AG08396 (cell line): ENCODE measurements at places on chromosomes 7 and 10.

DNA sequence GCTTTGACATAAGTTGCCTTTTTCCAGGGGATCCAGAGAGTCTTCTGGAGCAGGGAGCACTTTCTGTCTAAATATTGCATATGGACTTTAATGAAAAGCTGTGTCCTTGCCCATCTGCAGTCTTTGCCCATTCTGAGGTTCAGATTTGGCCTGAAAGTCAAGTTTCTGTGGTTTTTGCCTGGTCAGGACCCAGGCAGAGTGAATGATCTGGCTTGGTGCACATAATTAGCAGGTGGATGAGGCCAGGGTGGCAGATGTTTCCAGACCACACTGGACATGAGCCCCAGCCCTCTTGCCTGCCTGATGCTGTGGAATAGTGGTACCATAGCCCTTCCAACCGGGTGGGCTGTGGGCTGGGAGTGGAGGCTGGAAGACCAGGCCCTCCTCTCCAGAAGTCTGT lies 11.0 kb downstream of the HECW1 start:
- DNase-seq = no peak

DNA sequence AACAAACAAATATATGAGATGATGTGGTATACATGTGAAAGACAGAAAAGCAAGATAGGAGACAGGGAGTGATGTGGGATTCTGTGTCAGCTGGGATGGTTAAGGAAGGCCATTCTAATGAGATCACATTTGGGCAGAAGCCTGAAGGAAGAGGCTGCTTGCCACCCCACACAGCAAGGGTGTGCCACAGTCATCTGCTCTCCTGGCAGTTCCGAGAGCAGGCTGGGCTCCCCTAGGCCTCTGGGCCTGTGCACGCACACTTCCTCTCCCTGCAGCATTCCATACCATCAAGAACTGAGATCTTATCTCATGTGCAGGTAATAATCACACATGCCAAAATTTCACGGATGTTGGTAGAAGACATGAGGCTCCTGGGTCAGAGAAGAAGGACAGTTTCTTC lies 43.1 kb downstream of the SYPL1 start:
- peak; percentile 41 for DNase-seq

DNA sequence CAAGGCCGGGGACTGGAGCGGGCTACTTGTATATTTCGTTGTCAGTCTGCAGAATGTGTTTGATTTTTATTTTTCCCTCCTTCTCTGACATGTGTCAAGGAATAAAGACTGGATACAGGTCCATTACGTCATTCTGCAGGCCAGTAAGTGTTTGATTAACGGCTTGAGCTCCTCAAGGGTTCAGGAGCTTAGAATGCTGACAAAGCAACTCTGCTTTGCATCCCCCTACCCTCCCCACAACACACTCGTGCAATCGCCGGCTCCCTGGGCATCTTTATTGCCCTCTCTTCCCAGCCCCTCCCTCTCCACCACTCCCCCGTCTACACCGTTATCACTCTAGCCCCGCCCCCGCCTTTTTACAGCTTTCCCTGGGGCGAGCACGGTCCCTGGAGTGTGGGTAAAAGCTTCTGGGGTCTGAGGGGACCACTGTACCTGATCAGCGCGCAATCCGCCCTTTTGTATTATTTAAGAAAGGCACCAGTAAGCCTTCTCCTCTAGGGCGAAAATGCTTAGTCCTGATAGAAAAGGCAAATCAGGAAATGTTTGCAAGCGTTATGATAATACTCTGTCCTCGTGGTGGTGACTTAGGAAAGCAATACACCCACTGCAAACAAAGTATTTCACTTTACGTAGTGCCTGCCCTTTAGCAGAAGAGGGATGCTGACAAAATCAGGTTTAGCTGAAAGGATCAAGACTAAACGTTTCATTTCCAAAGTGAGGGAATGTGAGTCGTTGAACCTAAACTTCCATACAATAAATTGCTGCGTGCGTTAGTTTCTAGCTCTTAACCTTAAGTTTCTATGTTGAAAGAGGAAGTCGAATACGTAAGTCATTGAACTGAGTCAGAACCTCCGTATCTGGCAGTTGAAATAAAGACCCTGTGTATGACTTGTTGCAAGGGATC lies 1.4 kb upstream of the CREB5 start:
- DNase-seq = no peak

GRCh38 chr10:49166484-49167400 lies 21.4 kb downstream of the TMEM273 start:
- no peak for DNase-seq

DNA sequence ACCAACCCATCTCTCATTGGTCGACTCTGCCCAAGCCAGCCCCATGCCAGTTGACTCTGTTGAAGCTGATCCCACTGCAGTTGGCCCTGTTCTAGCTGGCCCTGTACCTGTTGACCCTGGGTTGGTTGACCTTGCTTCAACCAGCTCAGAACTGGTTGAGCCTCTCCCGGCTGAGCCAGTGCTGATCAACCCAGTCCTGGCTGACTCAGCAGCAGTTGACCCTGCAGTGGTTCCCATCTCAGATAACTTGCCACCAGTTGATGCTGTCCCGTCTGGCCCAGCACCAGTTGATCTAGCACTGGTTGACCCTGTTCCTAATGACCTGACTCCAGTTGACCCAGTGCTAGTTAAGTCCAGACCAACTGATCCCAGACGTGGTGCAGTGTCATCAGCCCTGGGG lies 7.4 kb downstream of the PPRC1 start:
- DNase-seq = no peak

GRCh38 chr10:66714741-66715140 lies 211.1 kb upstream of the LRRTM3 start:
- no peak for DNase-seq

GRCh38 chr10:131088619-131089018 lies 222.9 kb downstream of the TCERG1L start:
- DNase-seq = no peak

DNA sequence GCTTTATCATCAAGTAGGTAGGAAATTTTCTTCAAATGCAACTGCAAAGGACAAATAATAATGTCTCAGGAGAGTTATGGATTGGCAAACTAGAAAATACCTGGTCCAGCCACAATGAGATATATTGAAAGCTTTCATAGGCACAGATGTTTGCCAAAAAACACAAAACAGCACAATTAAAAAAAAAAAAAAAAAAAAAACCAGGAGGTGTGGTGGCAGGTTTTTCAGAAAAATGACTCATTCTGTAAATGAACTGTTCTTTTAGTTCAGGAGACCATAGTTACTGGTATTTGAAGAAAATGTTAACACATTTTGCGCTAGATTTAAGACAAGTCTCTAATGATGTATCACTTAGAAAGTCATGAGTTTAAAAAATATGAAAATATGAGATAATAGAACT lies 55.0 kb upstream of the JCAD start:
- no peak for DNase-seq

- no peak for DNase-seq
Measured at GRCh38 chr7:66255534-66256100, 50.5 kb downstream of the TPST1 start.

GRCh38 chr10:96834120-96834519 lies 2.0 kb downstream of the LCOR start:
- no peak for DNase-seq

GRCh38 chr10:50497758-50498157 lies 126.0 kb downstream of the SGMS1 start:
- peak; percentile 44 for DNase-seq

DNA sequence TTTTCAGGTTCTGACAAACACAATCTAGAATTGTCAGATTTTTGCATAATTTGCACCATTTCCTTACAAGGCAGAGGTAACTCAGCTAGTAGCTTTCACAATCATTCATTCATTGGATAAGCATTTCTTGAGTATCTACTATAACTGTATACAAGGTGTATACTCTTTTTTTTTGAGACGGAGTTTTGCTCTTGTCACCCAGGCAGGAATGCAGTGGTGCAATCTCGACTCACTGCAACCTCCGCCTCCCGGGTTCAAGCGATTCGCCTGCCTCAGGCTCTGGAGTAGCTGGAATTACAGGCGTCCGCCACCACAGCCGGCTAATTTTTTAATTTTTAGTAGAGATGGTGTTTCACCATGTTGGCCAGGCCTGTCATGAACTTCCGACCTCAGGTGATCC lies 16.2 kb upstream of the EXOC6 start:
- DNase-seq = no peak

DNA sequence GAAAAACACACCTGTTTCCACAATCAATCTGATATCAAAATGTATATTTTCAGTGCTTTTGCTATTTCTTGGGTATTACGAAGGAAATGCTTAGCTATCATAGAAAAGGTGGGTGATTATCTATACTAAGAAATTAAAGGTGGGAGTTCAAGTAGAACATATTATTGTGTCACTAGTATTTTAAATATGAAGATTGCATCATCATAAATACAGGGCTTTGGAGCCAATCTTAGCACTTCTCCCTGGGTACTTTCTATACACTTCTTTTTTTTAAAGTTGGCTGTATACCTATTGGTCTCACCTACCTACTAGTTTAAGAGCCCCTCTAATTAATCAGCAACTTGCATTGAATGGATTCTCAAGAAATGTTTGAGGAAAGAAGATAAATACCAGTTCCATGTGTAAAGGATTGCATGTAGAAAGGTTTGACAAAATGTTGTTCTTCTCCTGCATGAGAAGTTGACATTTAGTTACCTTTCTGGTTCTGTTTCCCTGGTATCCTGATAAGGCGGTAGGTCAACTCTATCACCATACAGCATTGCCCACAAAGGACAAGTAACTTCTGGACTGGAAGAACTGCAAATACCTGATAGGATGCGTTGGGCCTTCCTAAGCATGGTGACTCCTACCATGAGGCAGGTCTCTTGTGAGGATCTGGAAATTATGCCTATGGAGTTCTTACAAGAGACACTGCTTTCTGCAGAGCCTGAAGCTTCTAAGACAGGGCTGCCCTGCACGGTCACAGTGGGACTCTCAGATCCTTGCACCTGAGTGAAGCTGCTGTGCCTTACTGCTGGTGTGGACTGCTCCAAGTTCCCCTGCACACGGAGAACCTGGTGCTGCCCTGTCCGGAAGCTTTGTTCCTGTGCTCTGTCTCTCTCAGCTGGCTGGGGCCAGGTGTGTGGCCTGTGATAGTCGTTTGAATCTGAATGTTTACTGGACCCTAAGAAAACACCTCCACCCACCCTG lies 32.1 kb upstream of the PDSS1 start:
- no peak for DNase-seq

DNA sequence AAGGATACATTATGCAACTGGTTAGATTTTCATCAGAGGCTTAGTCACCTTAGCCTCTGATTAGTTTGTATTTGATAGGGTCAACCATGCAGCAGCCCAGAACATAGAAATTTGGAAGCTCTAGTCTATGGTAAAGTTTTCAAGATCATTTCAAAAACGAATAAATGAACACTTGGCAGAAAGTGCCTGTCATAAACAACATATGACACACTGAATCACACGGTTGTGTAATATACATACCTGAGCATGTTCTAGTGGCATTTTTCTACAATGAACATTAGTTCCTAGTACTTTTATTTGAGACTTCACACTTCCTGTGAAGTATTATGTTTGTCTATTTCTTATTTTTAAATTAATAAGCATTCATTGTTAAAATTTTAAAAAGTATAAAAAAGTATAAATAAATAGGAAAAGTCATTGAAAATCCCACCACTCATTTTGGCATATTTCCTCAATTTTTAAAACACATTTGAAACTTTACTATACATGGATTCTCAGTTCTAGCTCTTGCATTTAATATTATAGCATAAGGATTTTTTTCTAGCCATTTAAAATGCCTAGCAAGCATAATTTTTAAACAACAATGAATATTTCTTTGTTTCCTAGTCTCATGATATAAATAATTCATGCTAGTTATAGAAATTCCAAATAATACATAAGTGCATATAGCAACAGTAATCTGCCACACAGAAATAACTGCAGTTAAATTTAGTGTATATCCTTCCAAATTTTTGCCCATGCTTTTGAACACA lies 25.7 kb upstream of the PRPS1L1 start:
- DNase-seq = peak; percentile 3

DNA sequence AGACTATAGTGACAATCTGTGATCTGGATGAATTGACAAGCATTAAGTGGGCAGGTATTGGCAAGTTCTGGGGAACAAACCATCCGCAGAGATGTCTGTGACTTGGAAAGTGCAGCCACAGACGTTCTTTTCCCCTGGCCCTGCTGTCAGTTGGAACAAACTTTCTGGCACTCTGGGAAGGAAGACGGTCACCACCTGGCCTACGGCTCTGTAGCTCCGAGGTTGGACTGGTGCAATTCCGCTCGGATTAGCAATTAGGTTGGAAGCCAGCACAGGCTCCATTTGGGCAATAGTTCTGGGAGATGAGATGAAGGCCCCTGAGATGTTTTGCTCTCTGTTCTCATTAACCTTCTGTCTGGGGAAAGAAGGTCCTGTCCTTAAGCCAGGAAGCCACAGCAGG lies 437.5 kb downstream of the CALN1 start:
- no peak for DNase-seq

GRCh38 chr7:100489824-100490223 lies 6.1 kb downstream of the NYAP1 start:
- DNase-seq = peak; percentile 99

DNA sequence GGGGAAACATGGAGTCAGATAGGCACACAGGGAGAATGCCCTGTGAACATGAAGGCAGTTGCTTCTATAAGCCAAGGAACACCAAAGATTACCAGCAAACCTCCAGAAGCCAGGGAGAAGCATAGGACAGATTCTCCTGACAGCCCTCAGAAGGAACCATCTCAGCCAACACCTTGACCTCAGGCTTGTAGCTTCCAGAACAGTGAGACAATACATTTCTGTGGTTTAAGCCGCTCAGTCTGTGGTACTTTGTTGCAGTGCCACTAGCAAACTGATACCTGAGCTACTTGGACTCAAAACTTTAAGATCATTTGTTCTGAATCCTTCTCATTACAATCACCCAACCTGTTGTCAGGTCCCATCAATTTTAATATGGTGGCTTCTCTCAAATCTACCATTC lies 31.2 kb downstream of the ABLIM1 start:
- no peak for DNase-seq

- DNase-seq = peak; percentile 8
Measured at GRCh38 chr7:35802649-35803048, 1.8 kb downstream of the SEPTIN7 start.

GRCh38 chr7:139708541-139708940 lies 69.3 kb downstream of the HIPK2 start:
- DNase-seq = no peak

GRCh38 chr7:92749832-92750446 lies 86.4 kb downstream of the CDK6 start:
- DNase-seq = no peak

GRCh38 chr10:50286517-50286916 lies 35.2 kb upstream of the ASAH2 start:
- DNase-seq = peak; percentile 23

- DNase-seq = no peak
Measured at GRCh38 chr7:153034791-153035190, 275.2 kb downstream of the ACTR3B start.

DNA sequence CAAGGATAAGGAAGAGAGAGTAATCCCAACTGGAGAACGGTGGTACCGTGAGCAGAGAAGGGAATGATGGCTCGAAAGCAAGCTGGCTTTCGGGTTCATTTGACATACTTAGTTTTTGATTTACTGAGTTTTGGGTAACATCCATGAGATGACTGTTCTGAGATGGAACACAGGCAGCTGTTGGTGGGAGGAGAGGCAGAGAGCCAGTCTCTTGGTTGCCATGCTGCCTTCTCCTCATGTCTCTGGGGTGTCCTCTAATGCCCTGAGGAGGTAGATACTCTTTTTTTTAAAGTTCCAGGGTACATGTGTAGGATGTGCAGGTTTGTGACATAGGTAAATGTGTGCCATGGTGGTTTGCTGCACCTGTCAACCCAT lies 76.4 kb upstream of the NRP1 start:
- DNase-seq = no peak

GRCh38 chr7:146956853-146957252 lies 840.3 kb downstream of the CNTNAP2 start:
- no peak for DNase-seq
